Activated naive CD4-positive, alpha-beta T cell treated with anti-CD3 and anti-CD28 coated beads for 36 hours (primary cell): ENCODE measurements at places on chromosomes 4 and X. TPM values are rescaled to one million over a fixed set of nuclear protein-coding genes. Genes with fewer than 3 reads are reported as not detected.

STBD1 gene
- not detected for total RNA-seq

GRCh38 chrX:136733613-136734012, 47.1 kb downstream of the ARHGEF6 start:
- H3K27me3 ChIP-seq: no peaks in the 10 kb centered on the region
- H3K36me3 ChIP-seq: peaks cover 26% of the 10 kb centered on the region
- H3K4me1 ChIP-seq: peaks cover 59% of the 10 kb centered on the region
- no peak for DNase-seq
- peak overlapping the region; percentile 19 for H3K27ac ChIP-seq

GRCh38 chr4:92615049-92615448, 311.3 kb downstream of the GRID2 start:
- no peaks in the 10 kb centered on the region for H3K36me3 ChIP-seq
- H3K4me1 ChIP-seq: no peaks in the 10 kb centered on the region
- no peak overlapping the region for H3K27ac ChIP-seq
- no peak overlapping the region for H3K4me3 ChIP-seq

DNA sequence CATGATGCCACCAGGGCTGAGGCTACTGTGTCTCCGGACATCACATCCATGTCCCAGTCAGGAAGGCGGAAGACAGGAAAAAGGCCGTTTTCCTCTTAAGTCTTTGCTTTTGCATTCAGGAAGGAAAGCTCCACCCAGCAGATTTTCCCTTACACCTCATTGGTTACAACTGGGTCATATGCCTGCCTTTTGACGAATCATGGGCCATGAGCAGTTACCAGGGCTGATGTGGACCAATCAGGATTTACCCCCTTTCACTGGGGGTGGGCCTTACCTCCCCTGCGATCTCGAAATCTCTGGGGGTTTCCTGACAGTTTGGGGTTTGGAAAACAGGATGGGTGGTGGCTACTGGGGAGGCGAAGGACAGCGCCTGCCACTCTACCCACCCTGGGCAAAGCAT, 52.5 kb upstream of the GRPEL1 start:
- no peaks in the 10 kb centered on the region for H3K4me1 ChIP-seq
- H3K27ac ChIP-seq: no peak overlapping the region
- no peak for DNase-seq
- peaks cover 10% of the 10 kb centered on the region for H3K27me3 ChIP-seq
- H3K4me3 ChIP-seq: no peak overlapping the region
- H3K36me3 ChIP-seq: no peaks in the 10 kb centered on the region

GRCh38 chr4:181949704-181950312, 293.4 kb upstream of the TENM3 start:
- no peak overlapping the region for H3K4me3 ChIP-seq
- H3K36me3 ChIP-seq: no peaks in the 10 kb centered on the region
- no peaks in the 10 kb centered on the region for H3K4me1 ChIP-seq

DNA sequence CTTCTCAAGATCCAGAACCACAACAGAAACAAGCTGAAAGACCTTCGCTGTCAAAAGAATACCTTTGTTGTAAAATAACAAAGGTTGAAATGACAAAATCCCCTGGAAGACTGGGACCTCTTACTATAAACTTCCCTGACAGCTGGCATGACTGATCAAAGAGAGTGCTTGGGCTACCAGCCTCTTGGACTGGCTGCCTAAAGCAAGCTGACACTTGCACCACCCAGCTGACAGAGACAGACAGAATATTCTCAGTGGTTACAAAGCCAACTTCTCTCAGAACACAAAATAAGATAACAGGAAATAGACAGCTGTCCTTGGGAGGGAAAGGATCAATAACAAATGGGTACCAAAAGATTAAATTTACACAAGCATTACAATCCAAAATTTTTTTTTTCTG, 241.7 kb upstream of the SPOCK3 start:
- H3K27me3 ChIP-seq: no peaks in the 10 kb centered on the region
- H3K27ac ChIP-seq: no peak overlapping the region
- no peaks in the 10 kb centered on the region for H3K4me1 ChIP-seq
- no peak overlapping the region for H3K4me3 ChIP-seq
- no peak for DNase-seq
- H3K36me3 ChIP-seq: no peaks in the 10 kb centered on the region

DNA sequence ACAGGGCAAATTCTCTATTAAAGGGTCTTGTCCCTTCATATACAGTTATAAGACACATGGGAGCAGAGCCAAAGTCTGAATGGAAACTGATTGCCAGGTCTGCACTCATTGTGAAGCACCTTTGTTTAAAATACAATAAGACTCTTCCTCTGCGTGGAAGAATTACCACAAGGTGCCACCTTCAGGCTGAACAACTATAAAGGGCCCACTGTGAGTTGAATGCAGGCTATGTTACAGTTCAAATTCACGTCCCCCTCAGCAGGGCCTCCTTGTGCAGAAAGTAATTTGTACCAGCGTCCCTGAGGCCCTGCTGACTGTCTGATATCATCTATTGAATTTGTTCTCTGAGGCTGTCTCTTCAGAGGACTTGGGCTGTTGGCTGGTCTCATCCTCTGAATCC, 225.8 kb upstream of the TEX13C start:
- DNase-seq: no peak
- no peak overlapping the region for H3K27ac ChIP-seq
- no peaks in the 10 kb centered on the region for H3K27me3 ChIP-seq
- no peaks in the 10 kb centered on the region for H3K36me3 ChIP-seq
